SK-MEL-5 (cell line): ENCODE measurements at places on chromosomes 4 and X.
A peak's percentile ranks its signal among the peaks of the same experiment; 100 is the strongest.

DNA sequence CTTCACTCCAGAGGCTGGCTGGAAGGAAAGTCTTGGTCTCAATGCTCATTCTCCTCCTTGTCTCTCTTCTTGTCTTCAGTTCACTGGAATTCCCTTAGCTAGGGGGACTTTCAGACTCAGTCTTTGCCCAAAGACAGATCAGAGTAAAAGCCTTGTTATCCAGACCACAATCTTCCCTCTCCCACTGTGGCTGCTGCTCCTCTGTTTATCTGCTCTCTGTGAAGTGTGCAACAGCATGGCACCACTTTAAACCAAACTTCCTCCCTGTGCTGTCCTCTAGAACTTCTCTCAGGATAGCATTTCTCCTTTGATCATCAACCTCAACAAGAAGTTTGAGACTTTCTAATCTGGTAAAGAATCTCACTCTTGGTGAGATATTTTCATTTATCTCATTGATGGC, 530.1 kb upstream of the SLIT2 start:
- no peak for DNase-seq

DNA sequence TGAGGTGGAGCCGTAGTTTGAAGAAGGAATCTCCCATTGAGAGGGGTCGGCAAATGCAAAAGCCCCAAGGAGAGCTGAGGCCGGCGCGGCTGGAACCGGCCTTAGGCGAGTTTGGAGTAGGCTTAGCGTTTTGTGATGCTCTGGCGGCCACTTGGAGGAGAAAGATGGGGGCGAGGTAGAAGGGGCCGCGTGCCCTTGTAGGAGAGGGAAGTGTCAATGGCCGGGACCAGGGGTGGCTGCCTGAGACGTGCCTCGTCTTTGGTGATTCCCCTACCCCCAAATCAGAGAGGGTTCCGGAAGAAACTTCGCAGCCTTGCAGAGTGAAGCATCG, 11.7 kb downstream of the MSX1 start:
- DNase-seq = no peak

GRCh38 chrX:3529466-3530010, 183.1 kb upstream of the MXRA5 start:
- no peak for DNase-seq

- DNase-seq = no peak
These were observed 44.7 kb upstream of the BEX4 start for GRCh38 chrX:103170216-103170615.

DNA sequence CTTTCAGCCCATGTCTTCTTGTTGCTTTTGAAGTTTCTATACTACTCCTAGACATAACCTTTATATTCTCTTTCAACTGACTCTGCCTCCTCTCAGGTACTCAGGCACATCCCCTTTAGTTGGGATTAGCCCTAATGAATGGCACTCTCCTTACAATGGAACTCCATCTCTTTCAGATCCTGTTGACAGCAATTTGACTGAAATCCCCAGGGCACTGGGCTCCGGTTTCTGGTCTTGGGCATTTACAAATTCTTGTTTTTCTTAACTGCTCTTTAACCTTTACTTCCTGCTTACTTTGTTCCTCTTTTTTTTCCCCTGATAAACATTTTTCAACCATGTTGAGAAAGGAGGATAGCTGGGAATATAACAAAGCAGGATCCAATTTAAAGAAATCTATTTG, 68.9 kb downstream of the ENOX2 start:
- no peak for DNase-seq

- peak; percentile 90 for DNase-seq
These were observed 146.0 kb upstream of the CPEB2 start for GRCh38 chr4:14856062-14856933.

GRCh38 chr4:188596021-188596420, 456.8 kb downstream of the TRIML1 start:
- no peak for DNase-seq

- no peak for DNase-seq
These were observed 211.4 kb downstream of the MID1IP1 start for GRCh38 chrX:39012621-39013111.

- no peak for DNase-seq
These were observed 1715.2 kb upstream of the ADGRL3 start for GRCh38 chr4:59484944-59485343.

GRCh38 chr4:15186149-15186548, 183.9 kb downstream of the CPEB2 start:
- no peak for DNase-seq

DNA sequence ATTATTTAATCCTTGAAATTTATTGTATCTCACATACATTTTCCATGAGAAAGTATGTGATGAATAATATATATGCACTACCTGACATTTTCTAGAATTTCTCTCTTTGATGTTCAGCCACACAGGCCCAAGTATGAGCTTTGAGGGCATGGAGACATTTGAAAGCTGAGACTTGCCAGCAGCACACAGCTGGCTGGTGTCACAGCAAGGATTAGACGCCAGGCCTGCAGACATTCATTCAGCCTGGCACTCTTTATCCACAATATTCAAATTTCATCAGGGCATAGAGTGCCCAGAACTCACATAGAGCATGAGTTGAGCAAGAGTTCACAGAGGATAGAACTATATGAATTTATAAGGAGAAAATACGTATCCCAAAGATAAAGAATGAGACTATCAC, 74.0 kb downstream of the GRIA2 start:
- DNase-seq = no peak

DNA sequence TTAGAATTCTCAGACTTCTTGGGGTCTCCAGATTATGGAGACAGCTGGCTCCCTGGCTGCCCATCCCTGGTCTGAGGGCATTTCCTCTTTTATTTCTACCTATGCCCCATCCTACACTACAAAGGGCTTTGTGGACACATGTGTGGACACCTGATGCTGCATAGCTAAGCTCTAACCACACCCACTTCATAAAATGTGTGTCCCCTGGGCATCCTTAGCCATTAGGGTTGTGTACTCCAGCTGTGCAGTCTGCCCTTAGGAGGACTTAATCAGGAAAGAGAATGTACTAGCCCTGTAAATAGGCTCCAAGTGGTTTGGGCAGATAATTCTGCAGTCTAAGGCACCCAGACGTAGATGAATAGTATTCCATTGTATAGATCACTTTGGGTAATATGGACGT, 47.0 kb downstream of the COQ2 start:
- no peak for DNase-seq

GRCh38 chrX:31543634-31544033, 471.8 kb upstream of the FTHL17 start:
- no peak for DNase-seq

DNA sequence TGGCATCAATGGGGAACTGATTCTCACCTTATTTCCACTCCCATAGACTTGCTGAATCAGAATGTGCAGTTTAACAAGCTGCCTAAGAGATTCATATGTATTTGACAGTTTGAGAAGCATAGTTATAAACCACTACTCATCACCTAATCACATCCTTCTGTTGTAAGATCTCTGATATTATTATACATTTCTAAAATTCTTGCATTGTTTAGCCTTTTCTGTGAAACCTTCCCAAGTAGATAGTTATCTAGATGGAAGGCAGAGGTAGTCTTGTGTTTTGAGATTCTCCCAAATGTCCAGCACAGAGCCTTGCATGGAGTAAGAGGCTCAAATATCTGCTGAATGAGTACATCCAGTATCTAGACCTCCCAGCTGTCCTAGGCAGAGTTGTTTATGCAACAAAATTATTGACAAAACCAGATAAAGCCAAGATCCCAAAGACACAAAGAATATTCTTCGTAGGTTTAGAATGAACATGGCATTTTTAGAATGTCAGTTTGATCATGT, 227.3 kb downstream of the KDR start:
- DNase-seq = no peak

GRCh38 chr4:83993774-83994173, 457.9 kb downstream of the GPAT3 start:
- DNase-seq = peak; percentile 44

DNA sequence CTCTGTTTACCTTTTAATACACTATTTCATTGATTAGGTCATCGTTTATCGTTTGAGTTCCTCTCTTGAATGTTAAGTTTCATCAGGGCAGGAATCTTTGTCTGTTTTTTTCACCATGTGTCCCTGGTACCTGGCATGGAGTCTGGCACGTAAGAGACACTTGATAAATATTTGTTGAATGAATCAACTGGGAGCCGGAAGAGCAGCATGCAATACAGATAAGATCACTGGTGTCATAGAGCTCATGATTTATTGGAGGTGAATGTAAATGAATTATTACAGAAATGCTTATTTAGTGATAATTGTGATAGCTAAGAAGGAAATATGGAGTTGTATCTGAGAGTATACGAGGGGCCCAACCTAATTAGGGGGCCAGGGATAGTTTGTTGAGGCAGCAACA, 62.8 kb downstream of the UCHL1 start:
- no peak for DNase-seq

DNA sequence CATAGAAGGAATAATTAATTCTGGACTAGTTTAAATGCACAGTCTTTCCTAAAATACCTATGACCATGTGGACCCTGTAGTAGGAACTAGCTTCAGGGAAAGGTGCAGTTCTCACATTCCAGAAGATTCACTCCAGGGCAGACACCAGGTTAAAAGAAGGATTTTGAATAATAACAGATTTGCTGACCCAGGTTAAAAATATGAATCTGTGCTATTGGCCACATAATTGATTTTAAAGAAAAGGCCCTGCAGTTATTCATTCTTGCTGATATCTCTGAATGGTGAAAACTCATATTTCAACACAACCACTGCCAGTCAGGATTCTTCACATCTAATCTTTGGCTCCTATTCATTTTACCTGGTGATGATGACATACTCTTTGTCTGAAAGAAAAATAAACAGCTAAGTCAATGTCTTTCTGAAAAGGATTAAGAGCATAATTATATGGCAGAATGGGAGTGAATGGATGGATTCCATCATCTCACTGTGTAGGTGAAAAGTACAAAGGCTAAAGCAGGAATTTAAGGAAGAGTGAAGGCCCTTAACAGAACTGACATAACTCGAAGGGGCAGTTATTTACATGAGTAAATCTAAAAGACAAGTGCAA, 432.8 kb downstream of the PDGFC start:
- no peak for DNase-seq

- DNase-seq = no peak
These were observed 80.8 kb downstream of the HTRA3 start for GRCh38 chr4:8350352-8350751.

DNA sequence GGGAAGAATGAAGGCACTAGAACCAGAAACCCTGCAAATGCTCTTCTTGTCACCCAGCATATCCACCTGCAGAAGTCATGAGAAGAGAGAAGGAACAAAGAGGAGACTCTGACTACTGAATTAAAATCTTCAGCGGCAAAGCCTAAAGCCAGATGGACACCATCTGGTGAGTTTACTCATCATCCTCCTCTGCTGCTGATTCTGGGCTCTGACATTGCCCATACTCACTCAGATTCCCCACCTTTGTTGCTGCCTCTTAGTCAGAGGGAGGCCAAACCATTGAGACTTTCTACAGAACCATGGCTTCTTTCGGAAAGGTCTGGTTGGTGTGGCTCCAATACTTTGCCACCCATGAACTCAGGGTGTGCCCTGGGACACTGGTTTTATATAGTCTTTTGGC, 181.7 kb downstream of the AR start:
- no peak for DNase-seq

DNA sequence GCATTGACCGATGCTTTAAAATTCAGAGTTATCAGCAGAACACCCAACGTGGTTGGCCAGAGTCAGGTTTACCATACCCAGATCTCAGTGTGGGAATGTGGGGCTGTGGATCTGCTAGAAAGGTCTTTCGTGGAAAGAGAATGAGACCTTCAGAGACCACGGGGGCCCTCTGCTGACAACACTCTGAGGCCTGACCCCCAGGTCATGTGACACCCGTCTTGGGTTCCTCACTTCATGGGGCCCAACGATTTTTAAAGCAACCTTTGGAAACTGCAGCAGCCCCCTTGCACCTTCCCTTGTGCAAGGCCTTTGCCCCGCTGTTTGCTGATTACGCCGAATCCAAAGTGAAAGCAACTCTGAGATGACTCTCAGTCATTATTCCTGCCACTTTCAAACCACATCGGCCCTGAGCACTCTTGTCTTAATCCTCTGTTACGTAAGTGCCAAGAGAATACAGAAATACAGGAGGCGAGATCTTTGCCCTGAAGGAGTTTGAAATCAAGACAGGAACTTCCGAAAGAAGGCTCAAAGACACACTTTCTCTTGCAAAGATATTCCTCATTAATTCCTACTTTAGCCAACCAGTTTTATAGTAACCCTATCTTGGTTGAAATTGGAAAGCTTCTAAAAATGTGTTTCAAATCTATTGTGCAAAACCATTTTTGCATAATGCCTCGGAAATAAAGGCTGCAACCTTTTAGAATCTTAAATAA, 88.3 kb downstream of the EVC2 start:
- no peak for DNase-seq

DNA sequence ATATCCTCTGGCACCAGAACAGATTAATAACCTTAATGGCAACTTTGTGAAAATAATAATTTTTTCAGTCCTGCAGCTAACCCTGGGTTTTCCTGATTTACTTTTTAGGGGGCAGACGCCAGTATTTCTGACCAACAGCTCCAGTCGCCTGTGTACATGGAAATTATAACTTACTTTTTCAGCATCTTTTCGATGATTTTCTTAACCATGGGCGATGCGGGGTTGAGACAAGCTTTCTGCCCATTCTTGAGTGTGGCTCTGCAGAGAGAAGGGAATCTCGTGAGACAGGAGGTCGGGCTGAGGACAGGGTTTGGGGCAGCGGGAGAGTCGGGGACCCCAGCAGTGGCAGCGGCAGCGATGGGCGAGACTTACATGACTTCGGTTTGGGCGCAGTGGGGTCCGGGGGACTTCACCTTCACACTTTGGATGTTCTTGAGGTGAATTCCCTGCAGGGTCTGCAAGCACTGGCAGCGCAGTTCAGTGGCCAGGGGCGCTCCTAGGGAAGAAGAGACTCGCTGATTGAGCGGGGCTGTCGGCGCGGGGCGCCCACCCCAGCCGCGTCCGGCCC, 484 bp downstream of the CXCL2 start:
- no peak for DNase-seq

DNA sequence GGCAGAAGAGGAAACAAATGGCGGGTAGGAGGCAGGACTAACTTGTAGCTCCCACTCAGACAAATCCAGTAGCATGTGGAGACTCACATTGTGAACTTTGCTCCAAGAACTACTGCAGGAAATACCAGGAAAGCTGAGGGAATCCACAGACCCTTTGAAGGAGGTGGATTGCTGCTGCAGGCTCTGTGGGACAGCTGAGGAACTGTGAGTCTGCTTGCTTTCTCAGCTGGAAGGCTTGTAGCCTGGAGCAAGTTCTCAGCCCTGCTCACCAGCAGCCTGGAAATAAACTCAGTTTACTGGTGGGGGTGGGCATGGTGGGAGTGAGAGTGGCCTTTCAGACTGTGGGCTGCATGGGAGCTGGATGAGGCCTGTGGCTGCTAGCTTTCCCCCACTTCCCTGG, 16.0 kb downstream of the RTL3 start:
- no peak for DNase-seq

DNA sequence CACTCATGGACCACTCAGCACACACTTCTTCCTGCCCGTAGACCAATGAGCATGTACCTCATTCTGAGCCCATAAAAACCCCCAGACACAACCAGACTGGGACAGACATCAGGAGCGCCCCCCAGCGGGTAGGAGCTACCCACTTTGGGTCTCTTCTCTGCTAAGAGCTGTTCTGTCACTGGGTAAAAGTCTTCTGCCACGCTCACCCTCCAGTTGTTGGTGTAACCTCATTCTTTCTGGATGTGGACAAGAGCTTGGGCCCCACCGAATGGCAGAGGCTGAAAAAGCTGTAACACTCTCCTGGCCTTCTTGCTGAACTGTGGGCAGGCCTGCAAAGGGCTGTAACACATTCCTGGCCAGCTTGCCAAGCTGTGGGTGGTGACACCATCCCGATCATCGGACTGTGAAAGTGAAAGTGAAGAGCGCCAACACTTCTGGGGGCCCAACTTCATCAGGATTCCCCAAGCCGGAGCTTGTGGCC, 137.6 kb downstream of the TECRL start:
- peak; percentile 84 for DNase-seq
